Bronchial smooth muscle cell (primary cell): ENCODE measurements at places on chromosomes 11 and 22. TPM values are rescaled to one million over a fixed set of nuclear protein-coding genes. Genes with fewer than 3 reads are reported as not detected.

Gene ACRV1
- total RNA-seq: not detected in 2 replicates

Gene ARHGEF17
- total RNA-seq: 21.9 and 24.6 TPM in 2 replicates

Gene KCNQ1
- not detected in 2 replicates for total RNA-seq

Gene ACR
- not detected in 2 replicates for total RNA-seq

Gene PRR5L
- 0.69 and 1.9 TPM in 2 replicates for total RNA-seq

Gene CYB5R3
- 43.6 and 48.1 TPM in 2 replicates for total RNA-seq

Gene FOSL1
- 1.7 and 3.9 TPM in 2 replicates for total RNA-seq

Gene TPBGL
- total RNA-seq: not detected in 2 replicates

Gene LRRC32
- 9.6 and 22.9 TPM in 2 replicates for total RNA-seq

Gene FRMD8
- 17.2 and 23.9 TPM in 2 replicates for total RNA-seq

Gene SCGB2A2
- total RNA-seq: not detected in 2 replicates

Gene KREMEN1
- 2.5 and 3.9 TPM in 2 replicates for total RNA-seq

Gene CARD16
- total RNA-seq: 25.1 and 30.0 TPM in 2 replicates

Gene TCN2
- 12.3 and 14.3 TPM in 2 replicates for total RNA-seq

Gene SLC6A5
- total RNA-seq: not detected in 2 replicates

Gene FXYD2
- 0.09 and 0.16 TPM in 2 replicates for total RNA-seq

Gene OR56A4
- total RNA-seq: not detected in 2 replicates

Gene OR51B2
- not detected in 2 replicates for total RNA-seq

Gene ADAMTS15
- total RNA-seq: 23.4 and 29.6 TPM in 2 replicates

Gene JAM3
- 64.0 and 75.3 TPM in 2 replicates for total RNA-seq

Gene RRM1
- 42.0 and 66.7 TPM in 2 replicates for total RNA-seq

Gene GUCY1A2
- under 0.01 TPM in 1 of 2 replicates, not detected in the other for total RNA-seq

Gene FOLR1
- not detected in 2 replicates for total RNA-seq

Gene APOA5
- total RNA-seq: under 0.01 TPM in 1 of 2 replicates, not detected in the other

Gene STK33
- total RNA-seq: 0.94 and 1.4 TPM in 2 replicates

Gene GLYATL2
- 0.77 and 2.0 TPM in 2 replicates for total RNA-seq

Gene CRYBB2
- not detected in 2 replicates for total RNA-seq

Gene KCNJ5
- 0.16 and 0.17 TPM in 2 replicates for total RNA-seq

Gene PIWIL4
- 2.5 and 5.1 TPM in 2 replicates for total RNA-seq

Gene MICAL3
- 9.0 and 19.0 TPM in 2 replicates for total RNA-seq

Gene WT1
- total RNA-seq: 0.09 TPM in 1 of 2 replicates, not detected in the other

Gene OR2AG1
- not detected in 2 replicates for total RNA-seq

Gene FERMT3
- 2.0 and 3.3 TPM in 2 replicates for total RNA-seq

Gene C11orf97
- total RNA-seq: not detected in 2 replicates

Gene MMP7
- not detected in 2 replicates for total RNA-seq

Gene MRGPRG
- total RNA-seq: not detected in 2 replicates

Gene RASSF7
- 0.34 and 2.0 TPM in 2 replicates for total RNA-seq

Gene PHLDA2
- 0.52 and 1.7 TPM in 2 replicates for total RNA-seq

Gene OSBPL5
- 42.9 and 47.0 TPM in 2 replicates for total RNA-seq

Gene SCARF2
- total RNA-seq: 13.9 and 15.8 TPM in 2 replicates

Gene APOBEC3B
- 0.09 and 0.79 TPM in 2 replicates for total RNA-seq

Gene OR51A4
- not detected in 2 replicates for total RNA-seq

Gene KCTD14
- total RNA-seq: 0.32 and 0.43 TPM in 2 replicates

Gene SYT7
- total RNA-seq: 5.5 and 22.7 TPM in 2 replicates

Gene APOBEC3H
- 0.34 and 0.63 TPM in 2 replicates for total RNA-seq

Gene MUC2
- not detected in 2 replicates for total RNA-seq

Gene OR8D4
- total RNA-seq: not detected in 2 replicates

Gene CHADL
- total RNA-seq: 1.5 and 2.0 TPM in 2 replicates

Gene OR52E2
- total RNA-seq: not detected in 2 replicates

Gene NRXN2
- total RNA-seq: 1.0 and 1.4 TPM in 2 replicates

Gene MMP3
- 0.52 and 19.1 TPM in 2 replicates for total RNA-seq

Gene P2RY2
- total RNA-seq: under 0.01 TPM in 1 of 2 replicates, not detected in the other

Gene APOL4
- total RNA-seq: 0.95 and 8.7 TPM in 2 replicates

Gene INTS4
- total RNA-seq: 24.7 and 32.1 TPM in 2 replicates

Gene APOBEC3A
- total RNA-seq: not detected in 2 replicates

Gene MYOD1
- total RNA-seq: not detected in 2 replicates

Gene TRIM6
- total RNA-seq: 2.5 and 3.8 TPM in 2 replicates

Gene LYVE1
- not detected in 2 replicates for total RNA-seq
